ENCODE measurements at places on chromosomes 7 and 10. TPM values are rescaled to one million over a fixed set of nuclear protein-coding genes. Genes with fewer than 3 reads are reported as not detected.

DNA sequence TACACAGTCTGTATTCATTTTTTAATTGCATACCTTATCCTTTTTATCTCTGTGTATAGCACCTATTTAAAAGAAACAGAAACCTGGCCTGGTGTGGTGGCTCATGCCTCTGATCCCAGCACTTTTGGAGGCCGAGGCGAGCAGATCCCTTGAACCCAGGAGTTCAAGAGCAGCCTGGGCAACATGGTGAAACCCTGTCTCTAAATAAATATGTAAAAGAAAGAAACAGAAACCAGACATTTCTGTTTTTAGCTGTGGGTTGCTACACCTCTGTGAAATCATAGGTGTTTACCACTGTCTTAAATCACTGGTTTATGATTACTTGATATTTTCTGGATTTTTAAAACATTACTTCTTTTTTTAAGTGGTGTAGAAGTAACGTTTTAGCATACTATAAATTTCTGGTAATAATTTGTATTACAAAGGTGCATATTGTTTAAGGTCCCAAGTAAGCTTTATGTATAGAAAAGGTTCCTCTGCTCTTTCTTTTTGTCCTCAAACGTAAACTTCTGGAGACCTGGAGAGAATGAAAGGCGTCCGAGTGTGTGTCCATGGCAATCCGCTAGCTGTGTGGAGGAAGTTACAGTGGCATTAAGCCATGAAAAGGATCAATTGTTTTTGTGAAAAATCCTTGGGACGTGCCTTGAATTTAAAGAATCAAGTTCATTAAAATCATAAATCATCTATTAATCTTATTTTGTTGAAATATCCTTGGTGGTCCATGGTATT, 41.1 kb downstream of the PTPRZ1 start:
- DNase-seq: no peak

GRCh38 chr7:149471289-149471953, 10.6 kb upstream of the ZNF777 start:
- DNase-seq: no peak

DNA sequence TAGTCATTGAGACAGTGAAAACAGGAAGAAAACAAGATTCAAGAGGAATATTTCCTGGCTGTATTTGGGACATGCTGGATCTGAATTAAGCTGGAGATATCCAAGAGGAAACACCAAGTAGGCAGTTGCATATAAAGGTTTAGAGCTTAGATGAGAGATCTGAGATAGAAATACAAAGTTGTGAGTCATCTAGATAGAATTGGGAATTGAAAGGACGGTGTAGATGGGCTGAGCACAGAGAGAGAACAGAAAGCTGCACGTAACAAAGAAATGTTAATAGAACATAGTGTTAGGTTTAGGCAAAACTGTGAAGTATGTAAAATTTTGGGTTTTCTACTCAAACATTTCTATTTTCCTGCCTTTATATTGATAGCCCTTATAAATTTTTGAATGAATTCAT, 218.5 kb upstream of the TMEM196 start:
- no peak for DNase-seq

DNA sequence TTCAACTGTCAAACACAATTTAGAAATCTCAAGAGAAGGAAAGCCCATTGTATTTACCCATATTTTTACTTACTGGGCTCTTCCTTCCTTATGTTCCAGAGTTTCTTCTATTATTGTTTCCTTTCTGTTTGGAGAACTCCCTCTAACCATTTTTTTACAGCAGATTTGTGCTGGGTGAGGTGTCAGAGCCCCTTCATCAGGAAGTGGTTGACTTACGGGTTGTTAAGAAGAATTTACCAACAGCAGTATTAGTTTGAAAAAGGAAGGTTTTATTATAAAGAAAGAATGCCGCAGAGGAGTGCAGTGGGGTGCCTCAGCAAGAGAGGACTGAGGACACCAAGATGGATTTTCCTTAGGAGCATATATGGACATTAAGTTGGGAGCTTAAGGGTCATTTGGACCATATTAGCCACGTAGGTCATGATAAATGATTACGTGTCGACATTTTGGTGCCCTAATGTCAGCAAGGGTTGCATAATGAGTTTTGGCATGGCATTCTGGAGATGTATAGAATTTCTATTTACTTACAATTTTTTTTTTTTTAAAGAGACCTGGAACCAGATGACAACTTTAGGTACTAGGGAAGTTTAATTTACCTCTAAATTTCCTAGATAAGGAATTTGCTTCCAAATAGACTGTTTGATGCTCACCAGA, 6.3 kb upstream of the TBATA start:
- DNase-seq: no peak

AGR2 gene
- polyA plus RNA-seq: 330 TPM

DNA sequence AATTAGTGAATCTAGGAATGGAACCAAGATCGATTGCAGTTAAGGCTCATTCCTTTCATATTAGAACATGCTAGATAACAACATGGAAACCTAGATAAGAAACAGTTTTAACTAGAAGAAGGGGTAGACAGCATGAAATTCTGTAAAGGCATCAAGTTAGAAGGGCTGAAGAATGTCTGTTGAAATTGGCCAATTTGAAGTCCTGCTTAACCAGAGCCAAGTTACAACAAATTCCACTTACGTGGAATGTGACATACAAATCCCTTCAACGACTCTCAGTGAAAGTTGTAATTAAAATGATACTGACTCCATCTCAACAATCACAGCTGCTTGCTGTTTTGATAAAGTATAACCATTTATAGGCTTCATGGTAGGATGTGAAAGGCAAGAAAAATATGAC, 1065.7 kb downstream of the DNAJB9 start:
- DNase-seq: no peak

GDF10 gene
- not detected for polyA plus RNA-seq

DNA sequence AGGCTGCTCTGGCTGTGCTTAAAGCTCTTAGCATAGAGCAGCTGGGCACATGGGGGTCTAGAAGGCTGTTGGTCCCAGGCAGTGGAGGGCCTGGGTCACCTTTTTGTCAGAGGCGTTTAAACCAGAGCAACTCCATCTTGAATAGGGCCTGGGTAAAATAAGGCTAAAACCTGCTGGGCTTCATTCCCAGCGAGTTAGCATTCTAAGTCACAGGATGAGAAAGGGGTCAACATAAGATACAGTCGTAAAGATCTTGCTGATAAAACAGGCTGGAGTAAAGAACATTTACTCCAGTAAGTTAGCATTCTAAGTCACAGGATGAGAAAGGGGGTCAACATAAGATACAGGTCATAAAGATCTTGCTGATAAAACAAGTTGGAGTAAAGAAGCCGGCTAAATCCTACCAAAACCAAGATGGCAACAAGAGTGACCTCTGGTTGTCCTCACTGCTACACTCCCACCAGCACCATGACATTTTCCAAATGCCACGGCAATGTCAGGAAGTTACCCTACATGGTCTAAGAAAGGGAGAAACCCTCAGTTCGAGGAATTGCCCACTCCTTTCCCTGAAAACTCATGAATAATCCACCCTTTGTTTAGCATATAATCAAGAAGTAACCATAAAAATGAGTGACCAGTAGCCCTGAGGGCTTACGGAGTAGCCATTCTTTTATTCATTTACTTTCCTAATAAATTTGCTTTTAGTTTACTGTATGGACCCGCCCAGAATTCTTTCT, 96.8 kb upstream of the PCBD1 start:
- DNase-seq: no peak

Measured in muscle of arm (tissue), 14 donors.